Hematopoietic multipotent progenitor cell treated with erythropoietin and hydrocortisone succinate and interleukin-3 and kit ligand, for 6 days (in vitro differentiated cells): ENCODE measurements at places on chromosomes 5 and 9.

DNA sequence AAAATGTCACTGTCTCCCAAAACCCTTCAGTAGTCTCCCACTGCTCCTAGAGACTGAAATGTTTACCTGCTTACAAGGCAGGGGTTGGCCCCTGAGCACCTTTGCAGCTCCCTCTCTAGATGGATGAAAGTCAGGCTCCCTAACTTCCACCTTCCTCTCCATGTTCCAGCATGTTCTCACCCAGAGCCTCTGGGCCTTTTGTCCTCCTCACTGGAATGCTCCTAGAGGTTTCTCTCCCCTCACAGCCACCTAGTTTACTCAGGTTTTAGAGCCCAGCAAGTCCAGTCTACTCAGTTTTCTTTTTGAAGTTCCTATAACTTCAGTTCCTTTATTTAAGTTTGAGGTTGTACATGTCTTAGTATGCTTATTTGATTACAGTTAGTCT, 815 bp upstream of the URM1 start:
- no peak for DNase-seq

GRCh38 chr5:118873417-118873816, 114.9 kb downstream of the DTWD2 start:
- no peak for DNase-seq

- no peak for DNase-seq
Observed at GRCh38 chr5:173646692-173647091, 30.2 kb upstream of the BOD1 start.

DNA sequence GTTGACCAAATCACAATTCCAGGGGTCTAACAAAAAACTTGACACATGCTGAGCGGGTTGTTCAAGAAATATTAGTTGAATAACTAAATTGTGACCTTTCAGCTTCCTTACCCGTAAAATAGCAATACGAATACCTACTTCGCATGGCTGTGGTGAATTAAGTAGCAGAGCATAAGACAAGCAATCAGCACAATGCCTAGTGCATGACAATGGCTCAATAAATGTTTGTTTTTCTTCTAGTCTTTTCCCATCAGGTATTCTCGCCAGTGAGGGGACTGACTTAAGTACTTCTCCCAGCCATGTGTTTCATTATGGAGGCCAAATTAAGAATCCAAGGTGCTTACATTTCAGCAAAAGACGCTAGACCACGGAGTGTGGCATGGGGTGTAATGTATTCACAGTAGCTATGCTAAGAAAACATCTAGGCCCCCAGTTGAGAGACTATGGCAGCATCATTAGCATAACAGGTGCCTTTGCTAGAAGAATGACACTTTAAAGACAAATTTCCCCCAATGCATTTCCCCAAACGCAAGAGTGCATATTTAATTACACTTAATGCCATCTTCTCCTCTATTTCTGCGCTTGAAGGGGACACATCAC, 145.9 kb downstream of the ASTN2 start:
- no peak for DNase-seq

- no peak for DNase-seq
Observed at GRCh38 chr5:158026304-158027031, 167.5 kb upstream of the CLINT1 start.

DNA sequence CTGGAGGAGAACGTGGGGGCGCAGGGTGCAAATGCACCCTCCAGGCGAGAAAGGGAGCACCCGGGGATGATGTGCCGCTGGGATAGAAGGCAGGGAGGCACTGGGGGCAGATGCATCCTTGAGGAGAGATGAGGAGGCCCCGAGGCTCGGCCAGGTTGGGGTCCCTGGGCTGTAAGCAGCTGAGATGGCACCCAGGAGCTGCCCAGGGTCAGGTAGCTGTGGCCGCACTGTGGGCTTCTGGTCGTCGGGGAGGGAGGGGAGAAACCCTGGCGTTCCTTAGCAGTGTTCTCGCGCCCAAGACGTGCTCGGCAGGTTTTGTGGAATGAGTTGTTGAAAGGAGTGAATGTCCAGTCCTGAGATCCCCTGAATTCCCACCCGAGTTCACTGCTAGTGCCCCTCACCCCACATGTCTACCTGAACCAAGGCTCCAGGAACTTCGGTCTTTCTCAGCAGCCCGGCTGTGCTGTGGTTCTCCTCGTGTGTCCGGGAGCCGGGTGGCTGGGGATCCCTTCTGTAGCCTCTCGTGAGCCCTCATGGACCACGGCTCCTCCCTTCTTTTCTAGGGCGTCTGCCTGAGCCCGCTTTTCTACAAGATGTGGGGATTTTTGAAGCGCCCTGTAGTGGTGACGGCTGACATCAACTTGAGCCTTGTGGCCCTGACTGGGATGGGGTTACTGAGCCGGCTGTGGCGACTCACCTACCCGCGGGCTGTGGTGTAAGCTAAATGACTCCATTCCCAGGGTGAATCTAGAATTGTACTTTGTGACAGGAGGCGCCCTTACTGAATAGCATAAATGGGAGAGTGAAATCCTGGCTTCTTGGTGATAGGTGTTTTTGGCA, 1.1 kb downstream of the POMT1 start:
- DNase-seq, result peak; percentile 53

- no peak for DNase-seq
Observed at GRCh38 chr5:121974261-121974660, 12.5 kb downstream of the SRFBP1 start.

DNA sequence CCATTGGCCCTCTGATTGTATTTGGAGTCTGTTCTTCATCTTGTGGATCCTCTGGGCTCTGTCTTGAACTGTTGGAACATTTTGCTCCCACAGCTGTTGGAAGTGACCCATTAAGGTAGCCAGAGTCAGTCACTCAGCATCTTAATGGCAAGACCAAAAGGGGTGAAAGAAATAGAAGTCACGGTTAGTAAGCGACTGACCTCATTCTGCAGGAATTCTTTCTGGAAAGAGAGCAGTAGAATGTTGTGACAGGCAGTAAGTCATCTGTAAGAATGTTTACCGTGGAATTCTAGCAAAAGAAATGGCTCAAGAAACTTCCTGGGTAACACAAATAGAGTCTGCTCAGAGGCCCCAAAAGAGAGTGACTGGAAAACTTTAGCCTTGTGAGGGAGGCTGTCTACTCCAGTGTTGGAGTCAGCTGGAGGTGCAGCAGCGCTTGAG, 28.6 kb upstream of the TNC start:
- DNase-seq, result no peak

DNA sequence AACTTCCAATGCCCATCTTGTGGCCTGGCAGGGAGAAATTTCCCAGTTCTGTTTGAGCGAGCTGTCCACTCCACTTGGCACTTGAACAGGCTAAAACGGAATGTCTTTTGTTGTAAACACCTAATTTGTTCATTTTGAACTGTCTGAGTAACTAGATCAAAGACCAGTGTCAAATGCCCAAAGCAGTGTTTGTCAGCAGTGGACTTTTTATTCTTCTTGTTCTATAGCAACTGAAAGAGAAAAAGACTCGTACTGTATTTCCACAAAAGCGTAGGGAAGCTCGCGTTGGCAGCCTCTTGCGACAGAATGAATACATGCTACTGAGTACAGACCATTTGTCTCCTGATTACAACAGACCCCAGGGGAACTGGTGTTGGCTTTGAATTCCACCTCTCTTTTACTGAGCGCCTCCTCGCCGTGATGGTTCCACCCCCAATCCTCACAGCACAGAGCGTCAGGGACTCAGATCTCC, 601.8 kb upstream of the ZNF608 start:
- DNase-seq, result peak; percentile 1

DNA sequence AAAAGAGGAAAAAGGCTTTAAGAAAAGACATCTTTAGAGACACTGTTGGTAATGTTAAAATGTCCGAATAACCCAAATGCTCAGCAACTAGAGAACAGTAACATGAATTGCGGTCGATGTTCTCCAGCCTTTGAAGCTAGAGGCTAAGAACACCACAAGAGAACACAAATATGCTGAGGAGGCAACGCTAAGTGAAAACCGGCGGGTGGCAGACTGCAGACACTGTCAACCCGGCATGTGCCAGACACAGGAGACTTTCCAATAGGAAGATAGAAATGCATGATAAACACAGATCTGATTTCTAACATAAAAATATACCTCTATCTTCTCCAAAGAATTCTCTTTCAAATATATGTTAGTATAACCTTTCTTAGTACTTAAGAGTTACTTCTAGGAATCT, 18.4 kb upstream of the DDX41 start:
- no peak for DNase-seq

GRCh38 chr5:54021431-54022164, 288.8 kb downstream of the ARL15 start:
- DNase-seq, result peak; percentile 48

DNA sequence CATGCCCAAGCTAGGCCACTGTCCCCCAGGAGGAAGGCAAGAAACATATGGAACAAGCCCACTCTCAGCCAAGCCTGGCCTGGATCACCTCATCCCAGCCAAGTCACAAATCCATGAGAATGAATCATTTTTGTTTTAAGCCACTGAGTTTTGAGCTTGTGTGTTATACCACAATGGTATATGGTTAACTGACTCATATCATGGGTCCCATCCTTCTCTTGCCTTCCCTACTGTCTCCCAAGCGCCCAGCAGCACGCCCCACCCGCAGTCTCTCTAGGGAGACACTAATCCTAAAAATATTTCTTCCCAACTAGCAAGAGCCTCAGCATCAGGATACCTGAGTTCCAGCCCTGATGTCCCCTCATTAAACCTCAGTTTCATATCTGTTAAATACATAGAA, 248.1 kb downstream of the CDK5RAP2 start:
- DNase-seq, result no peak

GRCh38 chr5:36033047-36033446, 33.6 kb downstream of the UGT3A2 start:
- DNase-seq, result no peak

DNA sequence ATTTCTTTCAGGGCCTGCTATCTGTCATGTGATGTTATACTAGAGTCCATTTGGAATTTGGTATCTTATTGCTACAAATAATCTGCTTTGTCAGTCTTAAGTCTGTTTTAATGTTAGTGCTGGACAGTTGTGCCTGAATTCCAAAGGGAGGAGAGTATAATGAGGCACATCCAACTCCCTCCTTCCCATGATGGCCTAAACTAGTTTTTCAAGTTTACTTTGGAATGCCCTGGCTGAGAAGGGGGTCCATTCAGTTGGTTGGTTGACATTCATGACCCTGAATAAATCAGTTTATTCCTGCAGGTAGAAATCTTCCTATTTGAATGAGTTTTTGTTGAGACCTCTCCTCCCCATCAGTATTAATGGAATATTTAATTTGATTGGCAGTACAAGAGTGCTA, 9.4 kb upstream of the LRRTM2 start:
- no peak for DNase-seq

- no peak for DNase-seq
Observed at GRCh38 chr5:4665911-4666310, 474.2 kb upstream of the ADAMTS16 start.

- no peak for DNase-seq
Observed at GRCh38 chr5:149387982-149388381, 8.9 kb upstream of the IL17B start.

DNA sequence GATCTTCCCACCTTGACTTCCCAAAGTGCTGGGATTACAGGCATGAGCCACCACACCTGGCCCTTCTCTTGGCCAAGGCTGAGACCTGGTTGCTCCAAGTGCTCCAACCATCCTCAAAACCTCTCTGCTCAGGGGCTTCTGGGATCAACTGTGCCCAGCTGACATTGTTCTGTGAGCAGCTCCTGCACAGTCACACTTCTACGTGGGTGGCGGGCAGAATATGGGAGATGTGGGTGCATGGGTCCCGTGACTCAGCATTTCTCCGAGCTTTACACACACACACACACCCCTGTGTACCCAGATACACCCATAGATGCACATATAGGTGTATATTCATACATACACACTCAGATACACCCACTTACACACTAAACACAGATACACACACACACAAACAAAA, 10.5 kb upstream of the MYORG start:
- DNase-seq, result no peak

DNA sequence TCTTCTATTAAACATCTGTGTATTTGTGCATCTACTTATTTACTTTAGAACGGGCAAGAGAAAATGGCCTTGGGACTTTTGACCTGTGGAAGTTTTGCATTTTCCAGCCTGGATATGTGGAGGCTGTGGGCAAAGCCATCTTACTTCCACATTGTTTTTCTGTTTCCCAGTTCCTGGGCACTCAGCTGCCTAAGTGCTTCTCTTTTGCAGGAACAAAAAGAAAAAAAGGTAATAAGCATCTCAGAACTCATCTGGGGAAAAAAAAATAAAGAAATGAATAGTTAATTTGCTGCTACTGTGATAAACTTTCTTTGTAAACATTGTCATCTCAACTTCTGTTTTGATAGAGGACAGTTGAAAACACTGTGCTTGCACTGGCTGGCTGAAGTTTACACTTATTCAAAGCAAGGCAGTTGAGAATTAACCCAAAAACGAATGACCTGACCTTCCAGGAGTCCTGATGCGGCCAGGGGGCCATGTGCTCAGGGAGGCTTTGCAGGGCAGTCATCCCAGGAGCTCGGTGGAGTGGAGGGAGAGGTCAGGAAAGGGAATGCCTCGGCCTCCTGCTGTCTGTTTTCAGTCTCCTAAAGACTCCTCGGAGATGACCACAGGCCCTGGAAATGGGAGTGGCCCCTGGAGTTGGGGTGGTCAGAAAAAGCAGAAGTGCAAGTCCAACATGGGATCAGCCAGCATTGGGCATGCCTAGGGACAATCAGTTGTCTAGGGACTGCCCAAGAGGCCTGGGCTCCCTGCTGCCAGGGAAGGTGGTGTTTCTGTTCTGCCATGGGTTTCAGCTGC, 75.5 kb downstream of the RAI14 start:
- no peak for DNase-seq

GRCh38 chr5:170080217-170080616, 25.5 kb upstream of the FOXI1 start:
- DNase-seq, result no peak

DNA sequence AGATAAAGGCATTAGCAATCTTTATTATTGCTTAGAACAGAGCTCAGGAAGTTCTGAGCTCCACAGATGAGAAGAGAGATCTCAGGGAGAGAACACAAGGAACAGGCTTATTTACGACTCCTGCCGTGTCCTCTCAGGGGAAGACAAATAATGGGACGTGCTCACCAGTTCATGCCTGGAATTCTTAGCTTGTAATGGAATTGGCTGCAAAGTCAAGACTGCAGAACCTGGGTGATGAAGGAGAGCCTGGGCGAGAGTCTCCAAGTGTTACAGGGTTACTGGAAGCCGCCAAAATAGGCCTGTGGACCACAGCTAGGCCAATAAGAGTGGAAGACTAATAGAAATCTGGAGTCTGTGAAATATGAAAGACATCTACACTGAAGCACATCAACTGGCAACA, 174.5 kb upstream of the ADAMTSL1 start:
- no peak for DNase-seq

GRCh38 chr5:173228639-173229381, 6.2 kb downstream of the NKX2-5 start:
- no peak for DNase-seq

DNA sequence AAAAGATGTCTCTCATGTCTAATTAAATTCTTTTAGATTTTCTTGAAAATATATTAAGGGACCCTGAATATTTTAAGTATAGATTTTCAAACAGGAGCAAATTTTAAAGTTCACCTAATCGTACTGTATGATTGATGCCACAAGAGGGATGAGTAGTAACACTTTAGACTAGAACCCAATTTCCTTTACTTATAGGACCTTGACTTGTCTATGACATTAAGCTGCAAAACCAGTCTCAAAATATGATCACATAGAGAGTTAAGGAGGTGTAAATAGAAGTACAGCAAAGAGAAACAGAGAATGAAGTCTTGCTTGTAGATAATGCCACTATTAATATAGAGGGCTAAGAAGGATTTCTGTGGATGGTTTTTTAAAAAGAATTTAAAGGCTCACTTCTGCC, 312.9 kb upstream of the PRR16 start:
- DNase-seq, result no peak

- no peak for DNase-seq
Observed at GRCh38 chr5:31273161-31273560, 79.7 kb downstream of the CDH6 start.
